Right lobe of liver (tissue), 6 donors: ENCODE measurements at places on chromosomes 2 and 18. TPM values are rescaled to one million over a fixed set of nuclear protein-coding genes. Genes with fewer than 3 reads are reported as not detected.

Gene DNAH7
- 0.19 TPM for total RNA-seq

Gene OSR1
- total RNA-seq = 0.11 TPM

Gene PPP1R7
- 35.7 TPM for total RNA-seq

DNA sequence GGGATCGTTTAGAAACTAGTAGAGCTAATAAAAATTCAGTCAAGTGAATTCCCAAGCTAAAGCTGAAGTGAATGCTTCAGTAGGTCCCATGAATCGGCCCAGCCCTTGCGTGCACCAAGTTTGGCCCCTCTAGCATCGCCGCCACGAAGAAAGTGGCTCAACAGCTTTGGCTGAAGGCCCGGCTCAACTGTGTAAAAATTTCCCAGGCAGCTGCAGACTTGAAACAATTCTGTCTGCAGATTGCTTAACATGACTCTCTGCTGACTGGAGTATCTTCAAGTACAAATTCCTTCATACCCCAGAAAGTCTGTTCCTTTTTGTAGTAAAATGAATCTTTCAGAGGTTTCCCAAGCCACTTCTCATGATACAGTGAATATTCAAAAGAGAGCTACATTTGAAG is 32.7 kb downstream of the ALMS1 start:
- peak; percentile 35 for DNase-seq

DNA sequence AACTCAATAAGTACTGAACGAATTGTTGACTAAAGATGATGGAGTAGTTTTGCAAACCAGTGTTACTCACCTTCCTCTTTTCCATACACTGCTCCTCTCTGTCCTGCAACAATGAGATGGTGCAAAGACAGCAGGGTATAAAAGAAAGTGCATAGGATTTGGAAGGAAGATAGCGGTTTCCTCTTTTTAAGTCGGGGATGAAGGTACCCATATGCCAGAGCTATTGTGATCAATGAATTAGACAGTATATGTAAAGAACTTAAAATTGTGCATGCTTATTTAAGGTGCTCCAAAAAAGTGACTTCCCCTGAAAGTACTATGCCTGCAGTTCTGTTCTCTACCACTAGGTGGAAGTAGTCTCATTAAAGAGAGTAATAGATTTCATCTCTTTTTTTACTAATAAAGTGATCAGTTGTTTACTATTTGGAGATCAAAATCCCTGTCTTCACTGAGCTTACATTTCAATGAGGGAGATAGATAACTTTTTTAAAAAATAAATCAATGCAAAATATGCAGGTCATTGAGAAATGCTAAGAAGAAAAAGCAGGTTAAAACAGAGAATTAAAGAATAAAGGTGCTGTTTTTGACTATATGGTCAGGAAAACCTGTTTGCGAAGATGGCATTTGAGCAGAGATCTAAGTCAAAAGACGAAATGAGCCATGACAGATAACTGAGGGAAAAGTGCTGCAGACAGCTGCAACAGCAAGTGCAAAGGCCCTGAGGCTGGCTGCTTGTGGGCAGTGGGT is 339.7 kb upstream of the SLC14A2 start:
- no peak for DNase-seq

DNA sequence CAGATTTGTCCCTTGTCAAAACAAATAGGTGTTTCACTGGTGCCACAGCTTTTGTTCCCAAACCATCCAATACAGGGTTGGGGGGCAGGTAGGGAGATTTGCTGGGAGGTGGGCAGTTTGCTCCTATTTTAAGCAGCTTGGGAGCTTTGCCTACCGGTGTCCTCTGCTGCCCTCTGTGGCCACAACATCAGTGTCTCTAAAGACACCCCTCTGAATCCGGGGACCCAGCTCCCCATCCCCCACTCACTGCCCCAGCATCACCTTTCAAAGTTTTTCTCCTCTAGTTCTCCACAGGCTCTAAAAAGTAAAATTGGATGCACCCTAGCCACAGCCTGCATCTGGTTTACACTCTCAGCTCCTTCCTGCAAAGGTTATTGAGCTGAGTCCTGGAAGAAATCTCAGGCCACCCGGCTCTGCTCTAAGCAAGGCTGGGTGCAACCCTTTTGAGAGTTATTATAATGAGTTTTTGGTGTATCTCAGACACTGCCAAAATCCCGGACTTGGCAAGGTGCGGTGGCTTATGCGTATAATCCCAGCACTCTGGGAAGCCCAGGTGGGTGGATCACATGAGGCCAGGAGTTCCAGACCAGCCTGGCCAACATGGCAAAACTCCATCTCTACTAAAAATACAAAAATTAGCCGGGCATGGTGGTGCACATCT is 2.9 kb upstream of the EPAS1 start:
- peak; percentile 46 for DNase-seq

DNA sequence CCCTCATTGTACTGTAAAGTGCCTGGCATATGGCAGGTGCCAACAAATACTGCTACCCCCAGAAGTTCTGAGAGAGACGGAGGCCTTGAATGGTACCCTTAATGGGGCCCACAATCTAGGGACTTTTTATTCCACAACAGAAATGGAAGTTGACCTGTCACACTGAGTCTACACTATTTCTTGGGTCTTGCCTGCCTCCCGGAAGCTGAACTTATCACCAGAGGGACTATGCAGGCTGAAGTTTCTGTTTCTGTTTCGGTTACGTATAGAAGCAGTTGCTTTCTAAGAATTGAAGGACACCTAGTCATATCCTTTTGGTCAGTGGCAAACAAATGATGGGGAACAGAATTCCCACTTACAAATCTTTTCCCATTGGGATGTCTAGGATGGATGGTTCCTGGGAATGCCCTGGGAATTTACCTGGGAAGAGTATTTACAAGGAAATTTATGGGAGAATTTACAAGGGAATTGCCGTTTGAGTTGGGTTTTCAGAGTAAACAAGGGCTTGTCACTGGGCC is 74.2 kb downstream of the HS1BP3 start:
- DNase-seq = no peak

GRCh38 chr2:216596236-216596979 is 36.8 kb upstream of the IGFBP2 start:
- DNase-seq = no peak

- no peak for DNase-seq
These were observed 335.3 kb upstream of the CHST9 start for GRCh38 chr18:27520401-27520800.

GRCh38 chr18:75208155-75208835 is 644 bp downstream of the PTGR3 start:
- peak; percentile 69 for DNase-seq

DNA sequence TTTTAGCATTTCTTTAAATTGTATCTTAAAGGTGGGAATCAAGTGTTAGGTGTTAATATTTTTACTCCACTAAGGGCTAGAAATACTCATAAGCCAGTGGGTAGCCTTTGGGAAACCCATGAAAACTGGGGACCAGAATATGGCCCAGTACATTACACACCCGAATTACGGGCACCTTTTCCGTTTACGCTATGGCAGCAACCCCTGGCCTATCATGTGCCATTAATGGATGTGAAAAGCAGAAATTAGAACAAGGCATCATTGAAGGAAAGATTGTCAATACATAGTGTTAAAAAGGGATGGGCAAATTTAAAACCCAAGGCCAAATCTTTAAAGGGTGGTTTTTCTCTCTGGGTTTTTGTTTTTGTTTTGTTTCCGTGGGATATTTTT is 781 bp downstream of the FARP2 start:
- DNase-seq = no peak

DNA sequence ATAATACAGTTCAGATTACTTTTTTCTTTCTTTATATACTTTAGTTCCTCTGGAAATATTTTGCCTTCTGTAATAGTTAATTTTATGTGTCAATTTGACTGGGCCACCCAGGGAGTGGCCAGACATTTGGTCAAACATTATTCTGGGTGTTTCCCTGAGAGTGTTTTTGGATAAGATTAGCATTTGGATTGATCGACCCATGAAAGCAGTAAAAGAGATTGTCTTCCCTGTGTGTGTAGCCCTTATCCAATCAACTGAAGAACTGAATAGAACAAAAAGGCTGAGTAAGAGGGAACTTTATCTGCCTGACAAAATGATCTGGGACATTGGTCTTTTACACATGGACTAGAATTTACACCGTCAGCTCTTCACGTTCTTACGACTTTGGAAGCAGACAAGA is 1190.1 kb upstream of the FAM98A start:
- DNase-seq = no peak

GRCh38 chr2:120715941-120716340 is 19.7 kb upstream of the GLI2 start:
- DNase-seq = no peak

DNA sequence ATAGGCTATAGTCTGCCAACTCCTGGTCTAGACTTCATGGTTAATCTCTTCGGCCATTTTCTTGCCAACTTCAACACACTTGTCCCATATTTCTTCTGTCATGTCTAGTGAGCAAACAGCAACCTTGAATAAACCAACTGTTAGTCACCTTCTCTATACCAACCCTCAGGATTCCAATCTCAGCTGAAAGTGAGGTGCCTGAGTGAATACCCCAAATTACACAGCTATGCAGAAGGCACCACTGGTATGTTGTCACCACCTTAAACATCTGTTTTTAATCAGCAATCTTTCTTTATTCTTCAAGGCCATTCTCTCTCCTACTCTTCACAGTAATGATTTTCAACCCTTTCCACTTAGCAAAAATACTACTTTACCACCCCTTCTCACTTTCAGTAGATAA is 39.3 kb downstream of the THOC1 start:
- no peak for DNase-seq
